Activated CD4-positive, alpha-beta T cell treated with anti-CD3 and anti-CD28 coated beads, Interleukin-2, amount 10 ng/mL, durations not matched to agents 7 days and 5 days (primary cell): ENCODE measurements at places on chromosomes 13 and 19.

DNA sequence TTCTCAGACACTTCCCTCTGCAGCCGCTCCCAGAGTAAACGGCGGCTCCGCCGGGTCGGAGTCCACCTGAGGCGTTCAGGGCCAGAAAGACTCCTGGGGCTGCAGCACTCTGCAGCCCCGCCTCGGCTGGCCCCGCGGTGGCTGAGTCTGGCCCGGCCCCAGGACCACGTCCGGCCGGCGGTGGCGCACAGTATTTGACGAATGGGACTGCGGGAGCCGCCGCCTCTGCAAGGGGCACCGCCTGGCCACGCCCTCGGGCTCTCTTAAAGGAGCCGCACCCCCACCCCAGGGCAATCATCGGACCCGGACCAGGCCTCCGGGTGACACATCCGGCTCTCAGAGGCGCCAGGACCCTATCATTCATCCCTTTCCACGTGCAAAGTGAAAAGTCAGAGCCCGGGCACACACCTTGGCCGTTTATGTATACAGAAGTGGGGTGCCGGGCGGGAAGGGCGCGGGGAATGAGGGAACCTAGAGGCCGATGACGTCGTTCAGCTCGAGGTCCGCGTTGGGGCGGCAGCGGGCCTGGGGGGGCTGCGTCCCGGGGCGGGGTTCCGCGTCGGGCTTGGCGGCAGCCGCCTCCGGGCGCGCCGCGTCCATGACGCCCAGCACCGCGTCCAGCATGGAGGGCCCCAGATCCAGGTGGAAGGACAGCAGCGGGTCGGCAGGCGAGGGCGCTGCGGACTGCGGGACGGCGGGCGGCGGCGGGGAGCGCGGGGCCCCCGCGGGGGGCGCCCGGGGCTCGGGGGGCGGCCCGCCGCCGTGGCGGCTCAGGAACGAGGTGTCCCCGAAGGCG is 1.2 kb upstream of the LENG9 start:
- H3K27ac ChIP-seq: peak overlapping the region; percentile 89
- H3K4me1 ChIP-seq: peaks cover 28% of the 10 kb centered on the region
- H3K36me3 ChIP-seq: peaks cover 10% of the 10 kb centered on the region
- peaks cover 27% of the 10 kb centered on the region for H3K27me3 ChIP-seq

GRCh38 chr19:28607066-28607583 is 605.8 kb downstream of the UQCRFS1 start:
- H3K4me1 ChIP-seq: no peaks in the 10 kb centered on the region
- DNase-seq: no peak
- no peaks in the 10 kb centered on the region for H3K36me3 ChIP-seq
- H3K4me3 ChIP-seq: no peak overlapping the region

- no peak overlapping the region for H3K4me3 ChIP-seq
- no peaks in the 10 kb centered on the region for H3K27me3 ChIP-seq
- no peaks in the 10 kb centered on the region for H3K4me1 ChIP-seq
Measured at GRCh38 chr19:36265064-36265463, 50.2 kb downstream of the ZNF146 start.

DNA sequence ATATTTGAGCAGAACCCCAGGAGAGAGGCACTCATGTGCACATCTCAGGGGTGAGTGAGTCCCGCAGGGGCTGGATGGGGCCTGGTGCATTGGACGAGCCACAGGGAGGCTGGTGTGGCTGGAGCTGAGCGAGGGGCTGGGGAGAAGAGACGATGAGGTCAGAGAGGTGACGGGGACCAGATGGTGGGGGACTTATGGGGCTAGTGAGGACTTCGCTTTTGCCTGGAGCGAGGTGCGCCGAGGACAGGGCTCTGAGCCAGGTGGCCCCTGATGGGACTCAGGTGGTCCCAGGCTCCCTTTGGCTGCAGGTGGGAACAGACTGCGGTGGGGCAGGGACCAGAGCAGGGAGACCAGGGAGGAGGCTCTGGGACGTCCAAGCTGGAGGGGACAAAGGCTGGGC is 6.9 kb upstream of the FXYD3 start:
- no peak overlapping the region for H3K27ac ChIP-seq
- no peak for DNase-seq
- no peak overlapping the region for H3K4me3 ChIP-seq
